ENCODE measurements at places on chromosomes 6 and 20.

DNA sequence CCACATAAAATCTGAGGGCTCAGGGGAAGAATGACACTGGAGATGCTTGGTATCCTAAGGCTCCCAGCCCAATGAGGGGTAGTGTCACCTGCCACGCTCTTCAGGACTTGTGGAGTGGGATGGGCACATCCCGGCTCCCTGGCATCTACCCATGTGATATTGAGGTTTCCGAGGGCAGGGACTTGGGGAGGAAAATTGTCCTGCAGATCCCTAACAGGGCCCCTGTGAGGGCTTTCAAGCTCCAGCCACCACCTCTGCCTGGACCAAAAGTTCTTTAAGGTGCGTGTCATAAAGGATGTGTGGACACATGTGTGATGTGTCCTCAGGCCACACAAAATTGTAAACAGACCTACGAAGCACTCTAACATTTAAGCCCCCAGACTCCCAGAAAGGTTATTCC is 2.5 kb downstream of the SCML4 start:
- no peak for DNase-seq

GRCh38 chr20:20791664-20792568 is 79.5 kb upstream of the RALGAPA2 start:
- DNase-seq, result no peak

DNA sequence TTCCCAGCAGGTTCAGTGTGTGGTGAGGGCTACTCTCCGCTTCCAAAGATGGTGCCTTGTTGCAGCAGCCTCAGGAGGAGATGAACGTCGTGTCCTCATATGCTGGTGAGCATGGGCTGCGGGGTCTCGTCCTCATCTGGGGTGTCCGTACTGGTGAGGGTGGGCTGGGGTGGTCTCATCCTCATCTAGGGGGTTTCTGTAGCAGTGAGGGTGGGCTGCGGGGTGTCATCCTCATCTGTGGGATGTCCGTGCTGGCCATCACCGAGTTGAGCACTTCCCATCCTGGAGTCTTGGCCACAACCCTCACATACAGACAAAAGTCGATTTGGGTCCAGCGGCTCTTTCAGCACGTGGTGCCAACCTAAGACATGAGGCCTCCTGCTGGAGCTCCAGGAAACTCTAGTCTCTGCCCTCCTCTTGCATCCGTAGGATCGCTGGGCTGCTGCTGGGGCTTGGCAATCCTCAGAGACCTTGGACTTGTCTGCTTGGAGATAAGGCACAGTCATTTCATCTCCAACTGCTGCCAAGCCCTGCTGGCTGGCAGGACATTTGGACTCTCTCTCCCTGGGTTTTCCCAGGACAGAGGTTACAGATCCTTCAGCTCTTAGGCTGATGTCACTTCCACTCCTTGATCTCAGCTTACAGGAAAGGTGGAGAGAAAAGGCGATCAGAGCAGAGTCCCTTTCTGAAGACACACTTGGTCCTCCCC is 160.4 kb downstream of the PACRG start:
- DNase-seq, result no peak

DNA sequence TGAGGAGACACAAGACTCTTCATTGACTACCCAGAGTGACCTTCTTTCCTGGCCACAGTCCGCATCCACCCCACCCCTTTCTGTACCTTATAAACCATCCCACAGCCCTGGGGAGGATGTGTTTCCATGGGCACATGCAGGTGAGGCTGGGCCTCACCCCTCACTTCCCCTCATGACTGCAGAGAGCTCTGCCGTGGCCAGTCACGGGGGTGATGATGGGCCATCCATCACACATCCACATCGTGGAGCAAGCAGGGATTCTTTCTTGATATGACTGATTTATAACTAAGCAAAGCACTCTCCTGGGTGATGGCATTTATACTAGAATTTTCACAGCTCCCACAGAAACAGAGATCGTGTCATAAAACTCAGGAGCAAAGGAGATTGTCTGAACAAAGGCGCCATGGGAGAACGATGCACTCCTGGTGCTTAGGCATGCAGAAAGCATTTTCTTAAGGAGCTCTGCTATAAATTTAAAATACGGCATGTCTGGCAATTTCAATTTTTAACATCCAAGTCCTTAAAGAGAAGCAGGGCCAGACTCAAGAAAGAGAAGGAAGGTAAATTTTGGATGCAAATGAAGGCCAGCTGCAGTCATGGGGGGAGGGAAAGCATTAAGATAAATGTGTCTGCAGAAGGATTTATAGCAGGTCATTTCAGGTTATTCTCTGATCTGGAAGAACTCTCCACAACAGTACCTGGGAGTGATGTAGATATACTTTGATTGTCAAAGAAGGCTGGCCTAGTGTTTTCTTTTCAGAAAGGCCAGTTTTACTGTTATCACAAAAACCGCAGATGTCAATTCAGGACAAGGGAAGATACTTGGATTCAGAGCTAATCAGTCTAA is 777.0 kb downstream of the C6orf118 start:
- no peak for DNase-seq

- no peak for DNase-seq
Observed at GRCh38 chr6:99409672-99410071, 15.4 kb downstream of the PNISR start.

DNA sequence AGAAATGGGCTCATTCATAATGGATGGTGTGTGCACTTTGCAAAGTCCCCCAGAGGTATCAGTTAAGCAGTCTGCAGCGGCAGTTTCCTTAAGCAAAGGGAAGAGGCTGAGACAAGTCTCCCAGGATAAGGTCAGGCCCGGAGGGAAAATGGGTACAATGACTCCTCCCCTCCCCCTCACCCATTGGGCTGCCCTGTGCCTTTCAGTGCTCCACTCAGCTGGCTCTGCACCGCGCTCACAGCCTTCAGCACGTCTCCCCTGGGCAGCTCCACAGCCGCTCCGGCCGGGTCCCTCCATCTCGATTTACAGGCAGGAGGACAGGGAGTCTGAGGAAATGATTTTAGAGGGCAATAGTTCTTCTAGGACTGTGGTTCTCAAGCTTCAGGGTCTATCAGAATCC is 264.8 kb downstream of the LRFN2 start:
- no peak for DNase-seq
